ENCODE measurements at places on chromosomes 1 and 21.

GRCh38 chr1:31605908-31606427, 11.5 kb upstream of the HCRTR1 start:
- no peak for DNase-seq
- no peaks in the 10 kb centered on the region for H3K4me1 ChIP-seq
- H3K36me3 ChIP-seq: no peaks in the 10 kb centered on the region
- no peak overlapping the region for H3K27ac ChIP-seq

GRCh38 chr1:155961937-155962336, 16.4 kb downstream of the ARHGEF2 start:
- DNase-seq: no peak
- H3K27me3 ChIP-seq: no peaks in the 10 kb centered on the region
- peaks cover 3% of the 10 kb centered on the region for H3K4me1 ChIP-seq
- H3K4me3 ChIP-seq: no peak overlapping the region
- H3K36me3 ChIP-seq: peaks cover 61% of the 10 kb centered on the region

- no peak overlapping the region for H3K27ac ChIP-seq
- H3K4me3 ChIP-seq: no peak overlapping the region
- H3K27me3 ChIP-seq: no peaks in the 10 kb centered on the region
- no peak for DNase-seq
- no peaks in the 10 kb centered on the region for H3K4me1 ChIP-seq
Measured at GRCh38 chr21:27787046-27787445, 820.2 kb upstream of the ADAMTS5 start.

GRCh38 chr1:202940561-202940960, 13.5 kb upstream of the KLHL12 start:
- no peak overlapping the region for H3K4me3 ChIP-seq
- DNase-seq: no peak
- H3K36me3 ChIP-seq: peaks cover 29% of the 10 kb centered on the region
- H3K27me3 ChIP-seq: no peaks in the 10 kb centered on the region
- H3K4me1 ChIP-seq: no peaks in the 10 kb centered on the region
- H3K27ac ChIP-seq: no peak overlapping the region

DNA sequence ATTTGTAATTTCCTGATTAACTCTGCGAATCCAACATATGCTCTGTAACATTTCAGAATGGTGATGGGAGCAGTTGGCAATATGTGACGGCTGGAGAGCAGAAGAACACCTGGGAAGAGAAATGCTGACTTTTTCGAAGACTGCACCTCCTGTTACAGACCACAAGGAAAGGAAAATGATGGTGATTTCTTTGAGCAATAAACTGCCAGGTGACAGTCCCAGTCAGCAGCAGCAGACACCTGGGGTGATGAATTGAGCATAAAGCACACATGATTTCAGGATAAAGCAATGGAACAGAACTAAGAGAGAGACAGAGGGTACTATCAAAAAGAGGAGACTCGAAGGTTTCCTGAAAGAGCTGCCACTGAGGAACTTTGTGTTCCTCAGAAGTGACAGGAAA, 528.6 kb downstream of the NEGR1 start:
- no peak overlapping the region for H3K4me3 ChIP-seq
- no peaks in the 10 kb centered on the region for H3K36me3 ChIP-seq
- no peaks in the 10 kb centered on the region for H3K27me3 ChIP-seq
- DNase-seq: no peak
- no peak overlapping the region for H3K27ac ChIP-seq
- no peaks in the 10 kb centered on the region for H3K4me1 ChIP-seq

- no peak for DNase-seq
- no peaks in the 10 kb centered on the region for H3K4me1 ChIP-seq
- no peaks in the 10 kb centered on the region for H3K27me3 ChIP-seq
- H3K27ac ChIP-seq: no peak overlapping the region
- no peak overlapping the region for H3K4me3 ChIP-seq
Measured at GRCh38 chr1:2163205-2163604, 31.4 kb downstream of the FAAP20 start.

DNA sequence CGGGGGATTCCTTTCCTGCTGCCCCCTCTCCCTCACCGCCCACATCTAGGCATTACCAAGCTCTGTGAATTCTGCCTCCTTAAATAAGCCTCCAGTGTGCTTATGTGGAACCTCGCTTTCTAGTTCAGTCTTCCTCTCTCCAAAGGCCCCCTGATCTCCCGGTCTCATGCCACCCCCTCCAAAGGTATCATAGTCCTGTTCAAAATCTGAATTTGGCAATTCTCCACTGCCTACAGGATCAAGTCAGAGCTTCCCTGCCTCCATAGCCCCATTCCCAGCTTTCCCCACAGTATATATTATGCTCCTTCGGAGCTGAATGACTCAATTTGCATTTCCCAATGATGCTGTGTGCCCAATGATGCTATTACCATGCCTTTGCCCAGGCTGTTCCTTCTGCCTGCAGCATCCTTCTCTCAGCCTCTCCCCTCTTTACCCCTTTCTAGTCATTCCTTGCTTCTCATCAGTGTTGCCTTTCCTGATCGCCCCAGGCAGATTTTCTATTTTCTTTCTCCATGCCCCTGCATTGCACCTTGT, 1.7 kb downstream of the AZIN2 start:
- H3K4me1 ChIP-seq: peaks cover 5% of the 10 kb centered on the region
- no peak overlapping the region for H3K27ac ChIP-seq
- H3K36me3 ChIP-seq: no peaks in the 10 kb centered on the region
- no peak overlapping the region for H3K4me3 ChIP-seq
- no peak for DNase-seq
- H3K27me3 ChIP-seq: no peaks in the 10 kb centered on the region

GRCh38 chr1:24596401-24596880, 40.6 kb downstream of the NCMAP start:
- no peaks in the 10 kb centered on the region for H3K36me3 ChIP-seq
- no peaks in the 10 kb centered on the region for H3K27me3 ChIP-seq
- no peak for DNase-seq
- no peaks in the 10 kb centered on the region for H3K4me1 ChIP-seq
- no peak overlapping the region for H3K27ac ChIP-seq

- no peaks in the 10 kb centered on the region for H3K27me3 ChIP-seq
- no peak overlapping the region for H3K4me3 ChIP-seq
- no peaks in the 10 kb centered on the region for H3K36me3 ChIP-seq
Measured at GRCh38 chr1:171803461-171804022, 22.1 kb downstream of the METTL13 start.

DNA sequence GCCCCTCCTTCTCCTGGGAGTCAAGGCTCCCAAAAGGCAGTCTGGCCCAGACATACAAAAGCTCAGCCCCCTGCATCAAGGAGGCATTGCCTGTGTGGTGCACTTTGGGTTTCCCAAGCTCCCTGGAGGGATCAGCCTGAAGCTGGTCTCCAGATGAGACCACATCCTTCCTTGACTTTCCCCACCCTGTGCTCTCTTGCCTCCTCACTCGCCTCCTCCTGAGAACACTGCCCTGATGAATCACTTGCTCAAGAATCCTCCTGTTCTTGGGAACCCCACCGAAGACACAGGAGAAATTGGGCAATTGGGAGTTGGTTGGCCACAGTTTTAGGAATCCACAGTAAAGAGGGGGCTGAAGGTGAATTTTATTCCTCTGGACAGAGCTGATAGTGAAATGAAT, 34.8 kb upstream of the LYST start:
- no peak overlapping the region for H3K4me3 ChIP-seq
- H3K36me3 ChIP-seq: no peaks in the 10 kb centered on the region
- no peak for DNase-seq
- H3K27ac ChIP-seq: no peak overlapping the region

DNA sequence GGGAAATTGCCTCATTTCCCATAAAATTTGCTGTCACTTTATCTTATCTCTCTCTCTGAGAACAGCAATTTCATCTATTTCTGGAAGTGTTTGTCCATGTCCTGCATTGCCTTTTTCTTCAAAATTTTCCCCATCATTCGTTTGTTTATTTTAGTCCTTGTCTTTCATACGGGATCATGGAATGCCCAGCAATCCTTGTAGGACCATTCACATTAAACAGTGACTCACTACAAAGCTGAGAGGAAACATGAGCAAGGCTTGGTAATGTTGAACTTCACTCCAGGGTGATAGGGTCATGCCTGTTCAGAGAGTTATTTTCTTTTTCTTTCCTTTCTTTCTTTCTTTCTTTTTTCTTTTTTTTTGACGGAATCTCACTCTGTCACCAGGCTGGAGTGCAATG, 32.2 kb upstream of the HNRNPU start:
- no peaks in the 10 kb centered on the region for H3K27me3 ChIP-seq
- no peaks in the 10 kb centered on the region for H3K36me3 ChIP-seq
- no peaks in the 10 kb centered on the region for H3K4me1 ChIP-seq
- no peak overlapping the region for H3K27ac ChIP-seq

GRCh38 chr1:81799939-81800694, 617 bp upstream of the ADGRL2 start:
- peak overlapping the region; percentile 90 for H3K27ac ChIP-seq
- H3K27me3 ChIP-seq: no peaks in the 10 kb centered on the region
- H3K4me1 ChIP-seq: peaks cover 2% of the 10 kb centered on the region

DNA sequence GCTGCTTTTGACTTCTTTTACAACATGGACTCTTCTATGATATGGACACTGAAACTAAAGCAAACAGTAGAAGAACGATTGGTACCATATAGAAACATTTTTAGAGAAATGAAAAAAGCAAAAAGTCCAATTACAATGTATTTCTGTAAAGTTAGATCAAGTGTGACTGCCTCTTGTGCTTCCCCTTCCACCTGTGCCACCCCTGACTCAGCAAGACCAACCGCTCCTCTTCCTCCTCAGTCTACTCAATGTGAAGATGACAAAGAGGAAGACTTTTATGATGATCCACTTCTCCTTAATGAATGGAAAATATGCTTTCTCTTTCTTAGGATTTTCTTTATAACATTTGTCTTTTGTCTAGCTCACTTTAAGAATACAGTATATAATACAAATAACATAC, 66.9 kb downstream of the PHTF1 start:
- peaks cover 10% of the 10 kb centered on the region for H3K36me3 ChIP-seq
- no peaks in the 10 kb centered on the region for H3K27me3 ChIP-seq
- H3K27ac ChIP-seq: no peak overlapping the region
- no peak overlapping the region for H3K4me3 ChIP-seq
- no peaks in the 10 kb centered on the region for H3K4me1 ChIP-seq

GRCh38 chr1:43509740-43510375, 20.8 kb upstream of the PTPRF start:
- H3K4me1 ChIP-seq: no peaks in the 10 kb centered on the region
- H3K36me3 ChIP-seq: no peaks in the 10 kb centered on the region
- no peaks in the 10 kb centered on the region for H3K27me3 ChIP-seq

DNA sequence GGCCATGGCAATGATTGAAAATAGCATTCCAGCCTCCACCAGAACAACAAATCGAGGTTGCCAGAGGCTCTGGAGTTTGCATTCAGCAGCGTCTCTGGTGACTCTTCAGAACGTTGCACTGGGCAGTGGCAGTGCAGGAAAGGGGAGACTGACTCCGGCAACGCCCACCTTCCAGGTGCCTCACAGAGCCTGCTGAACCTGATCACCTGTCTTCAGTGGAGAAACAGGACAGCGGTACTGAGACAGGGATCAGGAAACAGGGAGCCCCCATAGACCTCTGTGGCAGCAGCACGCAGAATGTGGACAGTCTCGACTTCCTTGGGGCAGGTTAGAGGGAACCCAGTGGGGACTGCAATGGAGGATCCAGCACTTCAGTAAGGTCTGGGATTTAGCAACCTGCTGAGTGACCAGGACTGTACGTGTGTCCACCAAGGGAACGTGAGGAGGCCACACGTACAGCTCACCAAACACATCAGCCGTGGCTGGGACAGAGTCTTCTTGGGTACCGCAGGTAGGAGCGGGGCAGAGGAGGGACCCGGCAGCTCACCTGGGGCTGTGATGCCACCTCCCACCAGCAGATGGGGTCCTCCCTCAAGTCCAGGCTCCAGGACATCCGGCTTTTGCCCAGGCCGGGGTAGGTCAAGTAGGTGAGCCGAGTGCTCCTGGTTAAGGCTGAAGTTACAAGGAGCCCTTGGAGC, 128.6 kb downstream of the PRDM2 start:
- peaks cover 1% of the 10 kb centered on the region for H3K36me3 ChIP-seq
- no peak overlapping the region for H3K4me3 ChIP-seq
- no peaks in the 10 kb centered on the region for H3K27me3 ChIP-seq
- peak; percentile 35 for DNase-seq
- H3K4me1 ChIP-seq: peaks cover 14% of the 10 kb centered on the region
- no peak overlapping the region for H3K27ac ChIP-seq

GRCh38 chr1:70714149-70714548, 303.1 kb downstream of the CTH start:
- no peaks in the 10 kb centered on the region for H3K27me3 ChIP-seq
- H3K27ac ChIP-seq: no peak overlapping the region
- H3K4me1 ChIP-seq: no peaks in the 10 kb centered on the region
- H3K36me3 ChIP-seq: no peaks in the 10 kb centered on the region

DNA sequence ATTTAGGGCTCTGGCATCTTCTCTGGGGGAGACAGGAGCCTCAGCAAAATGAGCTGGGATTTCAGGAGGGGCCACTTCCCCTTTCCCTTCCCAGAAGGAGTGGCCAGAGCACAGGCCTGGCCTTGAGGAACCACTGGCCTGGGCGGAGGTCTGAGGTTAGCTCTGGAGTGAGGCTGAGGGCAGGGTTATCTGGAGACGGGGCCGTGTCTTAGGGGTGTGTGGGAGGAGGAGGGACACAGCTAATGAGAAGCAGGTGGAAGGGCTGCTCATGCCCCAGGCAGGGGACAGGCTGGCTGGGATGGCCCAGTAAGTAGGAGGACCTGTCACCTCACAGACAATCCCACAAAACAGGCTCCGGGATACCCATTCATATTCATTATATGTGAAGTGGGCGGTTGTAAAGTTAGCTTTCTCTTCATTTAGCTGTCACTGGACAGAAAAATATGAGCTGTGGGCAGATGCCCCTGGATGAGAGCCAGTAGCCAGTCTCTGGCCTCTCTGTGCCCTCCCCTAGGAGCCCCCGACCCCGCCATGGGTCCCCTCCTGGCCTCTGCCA, 12.4 kb downstream of the ALX3 start:
- H3K27ac ChIP-seq: no peak overlapping the region
- no peaks in the 10 kb centered on the region for H3K4me1 ChIP-seq
- peaks cover 31% of the 10 kb centered on the region for H3K36me3 ChIP-seq
- DNase-seq: no peak

DNA sequence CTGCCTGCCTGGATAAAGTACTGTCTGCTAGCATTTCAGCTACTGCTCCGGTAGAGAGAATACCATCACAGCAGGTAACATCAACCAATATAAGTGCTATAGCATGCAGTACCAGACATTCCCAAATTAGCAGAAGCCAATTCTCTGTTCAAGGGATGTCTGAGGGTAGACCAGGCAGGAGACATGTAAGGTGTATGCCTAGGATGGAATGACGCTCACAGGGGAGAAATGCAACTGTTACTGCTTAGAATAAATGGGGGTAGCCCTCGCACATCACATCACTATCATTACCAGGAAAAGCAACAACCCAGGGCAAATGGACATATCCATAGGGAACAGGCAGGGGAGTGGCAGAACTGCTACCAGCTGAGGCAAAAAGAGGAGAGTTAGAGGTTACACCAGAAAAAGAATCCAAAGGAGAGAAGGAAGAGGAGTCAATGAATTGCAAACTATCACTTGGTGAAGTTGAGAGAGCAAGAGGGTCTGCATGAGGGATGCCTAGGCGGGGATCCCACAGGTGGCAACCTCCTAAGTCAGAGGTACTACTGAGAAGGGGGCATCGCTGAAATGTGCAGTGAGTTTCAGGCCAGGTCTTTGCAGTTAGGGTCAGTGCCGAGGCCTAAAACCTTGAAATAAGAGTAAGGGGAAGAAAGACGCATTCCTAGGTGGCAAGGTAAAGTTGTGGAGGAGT, 1.1 kb downstream of the UBE2Q1 start:
- peaks cover 17% of the 10 kb centered on the region for H3K4me1 ChIP-seq
- peak overlapping the region; percentile 75 for H3K4me3 ChIP-seq
- H3K36me3 ChIP-seq: peaks cover 34% of the 10 kb centered on the region
- H3K27me3 ChIP-seq: no peaks in the 10 kb centered on the region
- H3K27ac ChIP-seq: peak overlapping the region; percentile 83
- no peak for DNase-seq

Data from lung (tissue), 17 donors.